ENCODE measurements at places on chromosomes 6 and 20. TPM values are rescaled to one million over a fixed set of nuclear protein-coding genes. Genes with fewer than 3 reads are reported as not detected.

- no peak for DNase-seq
Observed at GRCh38 chr6:14312587-14312986, 195.0 kb downstream of the CD83 start.

DNA sequence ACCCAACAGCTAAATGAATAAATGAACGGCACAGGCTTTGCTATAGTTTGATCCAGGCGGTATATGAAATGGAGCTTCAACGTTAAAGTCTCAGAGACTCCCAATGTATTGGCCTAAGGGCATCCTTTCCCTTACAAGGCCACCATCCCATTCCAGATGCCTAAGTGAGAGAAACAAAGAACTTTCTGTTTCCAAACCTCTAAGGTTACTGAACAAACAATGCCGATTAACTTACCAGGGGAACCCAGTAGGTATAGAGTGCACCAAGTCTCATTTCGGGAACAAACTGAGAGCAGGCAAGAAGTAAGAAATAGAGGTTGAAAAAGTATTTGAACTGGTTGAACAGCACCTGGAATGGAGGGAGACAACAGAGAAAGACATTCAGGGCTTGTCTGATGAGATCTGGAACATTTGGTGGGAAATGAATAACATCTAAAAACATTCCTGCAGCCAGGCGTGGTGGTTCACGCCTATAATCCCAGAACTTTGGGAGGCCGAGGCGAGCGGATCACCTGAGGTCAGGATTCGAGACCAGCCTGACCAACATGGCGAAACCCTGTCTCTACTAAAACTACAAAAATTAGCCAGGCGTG is 42.5 kb downstream of the ATP9A start:
- no peak for DNase-seq

DNA sequence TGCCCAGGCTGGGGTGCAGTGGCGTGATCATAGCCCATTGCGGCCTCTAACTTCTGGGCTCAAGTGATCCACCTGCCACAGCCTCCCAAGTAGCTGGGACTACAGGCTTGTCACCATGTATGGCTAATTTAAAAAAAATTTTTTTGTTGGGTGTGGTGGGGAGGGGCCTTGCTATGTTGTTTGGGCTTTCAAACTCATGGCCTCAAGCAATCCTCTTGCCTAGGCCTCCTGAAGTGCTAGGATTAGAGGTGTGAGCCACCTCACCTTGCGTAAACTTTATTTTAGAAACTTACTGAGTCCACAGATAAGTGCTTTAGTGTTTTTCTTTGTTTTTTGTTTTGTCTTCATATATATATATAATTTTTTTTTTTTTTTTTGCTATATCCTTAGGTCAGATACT is 9.1 kb downstream of the SMAP1 start:
- DNase-seq: no peak

DNA sequence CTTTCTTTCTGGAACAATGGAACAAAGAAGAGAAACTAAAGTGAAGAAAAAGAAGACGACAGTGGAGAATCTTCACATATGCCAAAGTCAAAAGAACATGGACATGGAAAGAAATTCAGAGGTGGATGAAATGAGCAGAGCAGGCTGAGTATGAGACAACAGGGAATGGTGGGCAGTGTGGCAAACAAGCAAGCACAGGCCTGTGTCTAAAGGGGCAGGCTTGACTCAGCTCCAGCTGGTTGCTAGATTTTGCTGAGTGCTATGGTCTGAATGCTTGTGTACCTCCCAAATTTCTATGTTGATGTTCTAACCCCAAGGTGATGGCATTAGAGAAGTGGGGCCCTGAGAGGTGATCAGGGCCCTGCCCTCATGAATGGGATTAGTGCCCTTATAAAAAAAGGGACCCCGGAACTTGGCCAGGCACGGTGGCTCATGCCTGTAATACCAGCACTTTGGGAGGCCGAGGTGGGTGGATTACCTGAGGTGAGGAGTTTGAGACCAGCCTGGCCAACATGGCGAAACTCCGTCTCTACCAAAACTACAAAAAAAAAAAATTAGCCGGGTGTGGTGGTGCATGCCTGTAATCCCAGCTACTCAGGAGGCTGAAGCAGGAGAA is 49.6 kb downstream of the ZMYND8 start:
- DNase-seq: no peak

- DNase-seq: no peak
Observed at GRCh38 chr6:140897804-140898573, 1234.7 kb upstream of the GJE1 start.

- no peak for DNase-seq
Observed at GRCh38 chr20:23362392-23363256, 642 bp downstream of the GZF1 start.

GRCh38 chr6:80793411-80793810 is 686.9 kb downstream of the BCKDHB start:
- DNase-seq: no peak

- DNase-seq: no peak
Observed at GRCh38 chr20:3014179-3014578, 29.2 kb upstream of the GNRH2 start.

GRCh38 chr20:54172856-54173652 is 732 bp downstream of the CYP24A1 start:
- DNase-seq: no peak

- no peak for DNase-seq
Observed at GRCh38 chr6:41733360-41733706, 2.1 kb downstream of the TFEB start.

GRCh38 chr6:130675072-130675471 is 152.1 kb upstream of the SMLR1 start:
- DNase-seq: no peak

DNA sequence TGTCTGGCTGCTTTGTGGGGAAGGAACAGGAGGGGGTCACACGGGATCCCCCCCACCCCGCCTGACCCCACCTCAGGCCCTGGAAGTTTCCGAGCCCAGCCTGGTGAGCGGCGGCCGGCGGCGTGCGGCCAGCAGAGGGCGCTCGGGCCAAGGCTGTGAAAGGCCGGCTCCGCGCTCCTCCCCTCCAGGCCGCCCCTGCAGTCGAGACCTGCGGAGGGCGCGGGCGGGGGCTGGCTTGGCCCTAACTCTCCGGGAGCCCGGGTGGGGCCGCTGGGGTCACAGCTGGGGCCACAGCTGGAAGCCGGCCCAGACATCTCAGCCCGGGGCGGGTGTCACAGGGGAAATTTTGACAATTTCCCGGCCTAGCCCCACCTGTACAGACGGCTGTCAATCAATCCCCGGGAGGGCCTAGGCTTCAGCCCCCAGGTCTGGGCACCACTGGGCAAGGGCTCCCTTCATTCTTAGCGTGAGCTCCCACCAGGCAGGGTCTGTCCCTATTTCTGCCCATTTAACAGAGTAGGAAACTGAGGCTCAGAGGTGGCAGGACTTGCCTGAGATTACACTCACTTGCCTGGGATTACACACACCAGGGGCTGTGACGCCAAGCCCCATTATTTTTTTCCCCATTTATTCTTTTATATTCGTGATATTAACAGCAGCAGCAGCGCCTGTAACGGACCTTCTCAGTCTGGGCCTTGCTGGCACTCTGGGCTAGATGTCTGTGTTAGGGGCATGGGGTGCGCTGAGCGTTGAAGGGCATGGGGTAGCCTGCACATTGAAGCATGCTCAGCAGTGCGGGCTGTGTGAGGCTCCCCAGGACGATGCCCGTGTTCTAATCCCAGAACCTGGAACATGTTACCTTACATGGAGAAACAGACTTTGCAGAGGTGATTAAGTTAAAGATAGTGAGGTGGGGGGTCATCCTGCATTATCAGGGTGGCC is 23.0 kb downstream of the ZBP1 start:
- DNase-seq: no peak

GRCh38 chr6:123716506-123716905 is 79.8 kb upstream of the TRDN start:
- DNase-seq: no peak

- DNase-seq: no peak
Observed at GRCh38 chr6:140597181-140597580, 1222.7 kb upstream of the CITED2 start.

GRCh38 chr6:137552146-137552545 is 58.0 kb upstream of the OLIG3 start:
- no peak for DNase-seq

GRCh38 chr20:62301111-62301668 is 1.6 kb upstream of the ADRM1 start:
- no peak for DNase-seq

DNA sequence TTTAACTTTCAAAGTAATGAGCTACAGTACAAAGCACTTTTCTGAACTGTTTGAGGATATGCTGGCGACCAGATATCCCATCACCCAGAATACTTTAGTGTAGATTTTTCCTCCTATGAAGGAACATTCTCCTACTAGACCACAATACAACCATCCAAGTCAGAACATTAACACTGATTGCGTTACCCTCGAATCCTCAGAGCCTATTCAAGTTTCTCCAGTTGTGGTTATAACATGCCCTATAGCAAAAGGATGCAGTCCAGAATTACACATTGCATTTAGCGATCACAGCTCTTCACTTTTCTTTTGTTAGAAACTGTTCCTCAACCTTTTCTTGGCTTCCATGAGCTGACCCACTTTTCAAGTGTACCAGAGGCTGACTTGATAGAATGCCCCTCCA is 87.4 kb upstream of the SOX4 start:
- no peak for DNase-seq

DNA sequence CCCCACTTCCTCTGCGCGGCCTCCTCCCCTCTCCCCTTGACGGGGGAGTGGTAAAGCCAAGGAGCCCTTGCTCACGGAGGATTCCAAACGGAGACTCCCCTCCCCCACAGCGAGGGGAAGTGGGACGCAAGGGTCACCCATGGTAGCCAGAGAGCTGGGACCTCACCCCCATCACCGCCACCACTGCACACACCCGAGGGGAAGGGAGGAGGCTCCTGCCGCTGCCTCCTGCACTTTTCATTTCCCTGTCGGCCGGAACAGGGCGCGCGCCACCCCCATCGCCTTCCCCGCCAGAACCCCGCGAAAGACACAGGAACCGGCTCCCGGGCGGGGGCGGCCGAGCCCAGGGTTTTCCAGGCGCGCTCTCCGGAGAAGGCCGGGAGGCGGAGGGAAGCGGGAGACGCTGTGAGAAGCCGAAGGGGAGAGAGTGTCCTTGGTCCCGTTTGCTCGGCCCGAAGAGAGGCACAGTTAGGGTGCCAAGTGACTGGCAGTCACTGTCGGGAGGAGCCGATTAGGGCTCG is 789 bp downstream of the CCND3 start:
- DNase-seq: no peak

DNA sequence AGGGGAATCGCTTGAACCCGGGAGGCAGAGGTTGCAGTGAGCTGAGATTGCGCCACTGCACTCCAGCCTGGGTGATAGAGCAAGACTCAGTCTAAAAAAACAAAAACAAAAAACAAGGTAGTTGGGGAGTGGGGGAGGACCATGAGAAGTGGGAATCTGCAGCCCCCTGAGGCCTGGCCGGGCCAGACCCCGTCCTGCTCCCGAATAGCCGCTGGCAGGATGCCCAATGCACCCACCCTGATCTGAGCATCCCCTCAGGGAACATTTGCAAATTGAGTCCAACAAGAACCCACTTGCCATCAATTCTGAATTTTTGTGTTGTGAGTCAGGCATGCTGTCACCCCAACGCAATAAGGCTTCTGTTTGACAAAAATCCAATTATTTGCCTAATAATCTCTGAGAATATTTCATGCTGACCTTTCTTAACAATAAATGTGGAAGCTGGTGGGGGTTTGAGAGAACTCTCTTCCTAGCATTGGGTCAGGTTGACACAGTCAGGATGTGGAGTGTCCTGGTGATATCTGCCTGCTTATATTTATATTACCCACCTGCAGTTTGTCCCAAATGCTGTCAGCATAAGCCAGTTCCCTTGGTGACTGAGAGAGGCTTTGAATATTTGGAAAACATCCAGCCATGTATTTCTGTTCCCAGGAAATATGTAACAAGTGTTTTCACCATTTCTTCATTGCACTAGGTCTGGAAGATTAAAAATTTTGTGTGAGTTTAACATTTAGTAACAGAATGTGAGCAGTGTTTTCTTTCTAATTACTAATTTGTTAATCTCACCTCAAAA is 28.4 kb upstream of the FRMD1 start:
- DNase-seq: no peak

DNA sequence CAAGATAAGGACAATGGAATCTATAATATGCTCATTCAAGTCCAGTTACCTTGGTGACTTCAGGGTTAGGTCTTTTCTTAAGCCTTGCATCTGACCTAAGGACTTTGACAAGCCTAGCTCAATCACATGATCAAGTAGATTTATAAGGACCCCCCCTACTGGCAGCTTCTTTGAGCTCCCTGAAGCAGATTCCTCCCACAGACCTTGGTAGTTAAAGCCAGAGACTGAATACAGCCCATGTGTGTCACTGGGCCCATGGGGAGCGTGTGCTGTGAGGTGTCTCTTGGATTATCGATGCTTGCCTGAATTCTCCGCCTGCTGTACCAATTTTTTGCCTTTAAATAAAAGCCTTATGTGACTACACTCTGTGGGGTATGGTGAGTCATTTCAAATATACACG is 372.7 kb upstream of the RGS17 start:
- DNase-seq: no peak

Gene CCN5
- 1.6 TPM for total RNA-seq

Gene CLDN20
- total RNA-seq: 1.2 TPM

Gene DNAH8
- 0.94 TPM for total RNA-seq

Gene PLCB4
- 20.9 TPM for total RNA-seq

Gene PPP1R14C
- total RNA-seq: 11.2 TPM

Gene FAM229B
- 53.2 TPM for total RNA-seq

Gene LINC00237
- total RNA-seq: 2.0 TPM

Measured in dorsolateral prefrontal cortex (tissue), 122 donors.